Activated CD8-positive, alpha-beta T cell treated with anti-CD3 and anti-CD28 coated beads for 36 hours (primary cell): ENCODE measurements at places on chromosomes 6 and 20. TPM values are rescaled to one million over a fixed set of nuclear protein-coding genes. Genes with fewer than 3 reads are reported as not detected.

BANF2 gene
- not detected for total RNA-seq

TGM3 gene
- total RNA-seq = not detected

TTBK1 gene
- total RNA-seq = 0.11 TPM

COX4I2 gene
- total RNA-seq = not detected

TPX2 gene
- total RNA-seq = 113 TPM

IRF4 gene
- total RNA-seq = 409 TPM
